ENCODE measurements at places on chromosomes 7 and 10.

DNA sequence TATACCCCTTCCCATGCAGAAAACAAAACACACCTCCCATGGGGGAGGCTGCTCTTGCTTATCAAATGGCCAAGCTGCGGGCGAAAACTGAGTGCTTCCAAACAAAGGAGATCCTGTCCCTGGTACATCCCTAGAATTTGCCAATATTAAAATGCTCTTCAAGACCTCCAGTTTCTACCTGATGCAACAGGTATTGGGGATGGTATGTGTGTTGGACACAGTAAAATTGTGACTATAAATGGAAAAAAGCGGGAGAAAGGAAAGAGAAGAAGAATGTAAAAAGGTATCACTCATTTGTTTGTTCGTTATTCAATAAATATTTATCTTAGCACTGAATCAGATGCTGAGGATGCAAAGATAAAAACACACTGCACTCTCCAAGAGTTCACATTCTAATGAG, 123.9 kb downstream of the KMT2E start:
- no peak for DNase-seq

DNA sequence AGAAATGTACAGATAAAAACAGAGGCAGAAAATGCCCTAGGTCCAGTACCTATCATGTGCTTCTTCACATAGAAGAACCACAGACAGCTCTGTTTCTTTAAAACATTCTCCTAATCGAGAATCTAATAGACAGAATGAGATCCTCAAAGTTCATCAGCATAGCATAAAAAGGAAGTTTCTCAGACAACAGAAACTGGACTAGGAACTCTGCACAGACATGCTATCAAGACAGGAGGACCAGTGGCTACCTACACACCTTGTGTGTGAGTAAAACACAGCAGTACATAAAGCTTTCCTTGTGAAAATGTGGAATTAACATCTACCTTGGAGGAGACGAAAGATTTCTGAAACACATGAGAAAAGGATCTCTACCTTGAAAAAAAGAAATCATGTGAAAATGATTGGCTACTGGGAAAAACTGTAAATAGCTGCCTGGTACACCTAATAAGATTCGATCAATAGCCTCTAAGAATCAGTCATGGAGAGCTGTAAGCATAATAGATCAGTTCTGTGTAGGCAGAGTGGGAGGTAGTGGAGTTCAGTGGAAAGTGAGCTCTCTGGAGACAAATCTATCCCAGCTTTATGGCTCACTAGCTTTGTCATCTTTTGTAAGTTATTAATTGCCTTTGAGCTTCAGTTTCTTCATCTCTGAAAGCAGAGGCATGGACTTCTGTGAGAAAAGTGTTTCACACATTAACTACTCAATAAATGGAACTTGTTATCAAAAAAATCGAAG, 26.7 kb downstream of the ELAPOR2 start:
- no peak for DNase-seq

- no peak for DNase-seq
Observed at GRCh38 chr10:27537787-27538186, 33.7 kb downstream of the RAB18 start.

DNA sequence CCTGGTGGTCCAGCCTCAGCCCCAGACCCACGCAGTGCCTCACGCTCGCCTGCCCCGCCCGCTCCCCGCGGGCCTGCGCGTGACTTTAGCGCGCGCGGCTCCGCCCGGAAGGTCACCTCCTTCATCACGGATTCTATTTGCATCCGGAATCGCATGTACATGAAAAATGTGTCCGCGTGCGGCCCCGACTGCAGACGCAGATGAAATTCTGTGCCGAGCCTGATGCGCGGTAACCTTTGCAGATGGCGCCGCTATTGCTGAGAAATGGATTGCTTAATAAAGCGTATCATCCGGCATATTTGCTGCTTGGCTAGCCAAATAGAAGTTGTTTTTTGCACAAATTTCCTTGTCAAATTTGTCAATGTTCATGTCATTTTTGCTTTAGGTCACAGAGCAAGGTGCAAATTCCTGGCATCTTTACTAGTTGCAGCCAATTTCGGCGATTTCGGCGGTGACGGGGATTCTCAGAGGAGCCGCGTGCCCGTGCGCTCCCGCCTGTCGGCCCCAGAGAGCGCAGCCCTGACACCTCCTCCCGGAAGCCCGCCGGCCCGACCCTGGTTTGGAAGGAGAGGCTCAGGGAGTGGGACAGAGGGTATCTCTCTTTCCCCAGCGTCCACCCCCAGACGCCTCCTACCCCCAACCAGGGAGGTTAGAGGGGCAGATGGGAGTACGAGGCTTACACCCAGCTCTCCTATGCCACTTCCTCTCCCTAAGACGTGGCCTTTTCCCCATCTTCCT, 85.9 kb upstream of the PAX2 start:
- DNase-seq, result no peak

GRCh38 chr10:31133251-31133791, 101.7 kb upstream of the ZNF438 start:
- no peak for DNase-seq

GRCh38 chr7:104779888-104780287, 234.1 kb upstream of the KMT2E start:
- no peak for DNase-seq

- no peak for DNase-seq
Observed at GRCh38 chr10:117723343-117723742, 180.8 kb downstream of the EMX2 start.

- DNase-seq, result no peak
Observed at GRCh38 chr10:17316488-17317170, 88.6 kb downstream of the VIM start.

GRCh38 chr10:50653142-50653541, 29.4 kb upstream of the SGMS1 start:
- DNase-seq, result peak; percentile 3

GRCh38 chr7:33883671-33883965, 21.7 kb upstream of the BMPER start:
- no peak for DNase-seq

DNA sequence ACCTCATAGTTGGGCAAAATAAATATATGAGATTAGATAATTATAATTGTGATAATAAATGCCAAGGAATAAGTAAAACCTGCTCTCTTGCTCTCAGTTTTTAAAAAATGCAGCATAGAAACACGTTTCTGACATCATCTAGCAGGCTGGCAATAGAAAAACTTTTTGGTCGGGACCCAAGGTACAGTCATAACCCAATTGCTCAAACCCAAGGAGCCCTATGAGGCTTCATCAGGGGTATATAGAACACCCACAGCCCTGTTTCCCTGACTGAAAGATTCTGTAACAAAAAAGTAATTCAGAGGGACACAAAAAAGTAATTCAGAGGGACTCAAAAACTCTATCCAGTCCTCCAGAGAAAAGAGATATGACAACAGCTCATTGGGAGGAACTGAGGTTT, 3.8 kb downstream of the PDE1C start:
- DNase-seq, result no peak

DNA sequence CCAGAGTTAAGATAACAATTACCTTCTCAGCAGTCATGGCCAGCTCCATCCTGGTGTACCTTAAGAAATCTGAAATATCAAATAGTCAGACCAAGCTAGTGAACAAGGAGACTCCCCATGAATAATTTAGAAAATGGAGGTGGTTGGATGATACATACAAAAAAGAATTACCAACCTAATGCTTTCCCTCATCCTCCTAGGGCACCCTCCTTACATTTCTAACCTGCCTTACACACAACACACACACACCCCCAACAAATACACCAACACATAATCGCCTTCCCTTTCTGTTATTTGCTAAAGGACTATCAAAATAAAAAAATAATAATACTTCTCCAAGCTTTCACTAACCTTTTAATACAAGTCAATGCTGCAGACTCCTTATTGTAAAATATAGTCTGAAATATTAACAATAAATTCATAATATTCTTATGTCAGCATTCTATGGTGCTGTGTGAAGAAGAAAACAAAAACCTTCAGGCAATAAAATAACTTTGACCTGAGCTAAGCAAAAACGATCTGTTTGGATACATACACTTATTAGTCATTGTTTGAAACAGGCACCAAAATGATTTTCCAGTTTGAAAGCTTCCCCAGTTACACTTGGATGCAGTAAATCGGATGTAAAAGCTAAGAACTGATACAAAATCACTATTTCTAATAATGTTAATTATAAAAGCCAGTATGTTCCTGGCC, 3.4 kb downstream of the TWIST1 start:
- DNase-seq, result no peak

DNA sequence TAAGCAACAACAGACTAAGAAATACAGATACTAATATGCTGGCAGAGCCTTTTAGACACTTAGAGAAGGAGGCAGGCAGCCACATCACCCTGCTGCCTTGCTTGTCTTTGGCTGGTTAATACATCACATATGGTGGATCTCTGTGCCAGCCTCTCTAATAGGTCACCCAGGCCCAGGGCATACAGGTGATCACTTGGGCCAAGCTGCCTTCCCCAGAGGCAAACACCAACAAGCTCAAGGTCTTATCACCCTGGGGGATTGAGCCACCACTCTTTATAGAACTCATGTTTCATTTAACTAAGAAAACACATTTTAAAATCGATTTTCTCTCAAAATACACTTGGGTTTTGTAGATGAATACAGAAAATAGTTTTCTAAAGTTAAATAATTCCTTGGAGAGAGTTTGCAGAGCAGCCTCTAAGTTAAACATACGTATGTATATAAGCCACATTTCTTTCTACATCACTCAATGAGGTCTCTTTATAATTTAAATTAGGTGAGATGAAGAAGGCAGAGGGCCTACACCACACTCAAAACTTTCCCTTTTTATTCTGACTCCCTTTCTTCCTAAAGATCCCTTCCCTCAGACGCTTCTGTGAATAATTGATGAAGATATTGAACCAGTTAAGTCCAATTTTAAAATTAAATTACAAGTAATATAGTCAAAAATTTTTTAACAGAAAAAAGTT, 556.8 kb upstream of the GHITM start:
- DNase-seq, result no peak

GRCh38 chr7:126702242-126703016, 550.3 kb downstream of the GRM8 start:
- peak; percentile 52 for DNase-seq

DNA sequence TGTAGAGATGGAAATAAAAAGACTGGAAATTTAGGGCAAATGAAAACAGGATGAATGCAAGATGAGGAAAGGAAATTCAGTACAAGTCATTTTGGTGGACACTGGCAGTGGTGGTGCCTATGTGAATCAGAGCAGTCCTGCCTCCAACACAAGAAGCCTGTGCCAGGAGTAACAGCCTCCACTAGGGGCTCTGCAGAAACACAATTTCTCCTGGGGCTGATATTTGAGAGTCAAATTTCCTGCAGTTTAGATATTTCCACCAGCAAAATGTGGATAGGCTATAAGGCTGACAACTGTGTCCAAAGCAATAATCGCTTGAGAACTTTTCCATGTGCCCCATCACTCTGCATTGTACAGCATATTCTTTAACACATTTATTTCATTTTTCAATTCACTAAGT, 4.7 kb upstream of the PLXDC2 start:
- no peak for DNase-seq

- DNase-seq, result no peak
Observed at GRCh38 chr7:2195400-2196246, 37.1 kb downstream of the MAD1L1 start.

DNA sequence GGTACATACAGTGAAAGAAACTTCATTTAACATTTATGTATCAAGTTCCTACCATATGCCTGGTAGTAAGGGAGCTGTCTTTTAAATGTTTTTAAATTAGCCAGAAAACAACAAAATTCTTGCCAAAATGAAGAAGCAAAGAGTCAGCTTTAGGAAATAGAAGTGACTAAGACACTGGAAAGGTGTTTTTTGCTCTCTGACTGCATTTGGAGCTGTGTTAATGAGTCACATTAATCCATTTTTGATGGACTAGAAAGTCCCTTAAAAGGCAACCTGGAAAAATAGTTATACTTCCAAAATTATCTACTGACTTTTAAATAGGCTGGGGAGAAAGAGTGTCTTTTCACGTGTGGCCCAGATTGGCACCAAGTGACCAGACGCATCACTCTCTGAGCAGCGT, 3.9 kb upstream of the COL17A1 start:
- DNase-seq, result no peak

DNA sequence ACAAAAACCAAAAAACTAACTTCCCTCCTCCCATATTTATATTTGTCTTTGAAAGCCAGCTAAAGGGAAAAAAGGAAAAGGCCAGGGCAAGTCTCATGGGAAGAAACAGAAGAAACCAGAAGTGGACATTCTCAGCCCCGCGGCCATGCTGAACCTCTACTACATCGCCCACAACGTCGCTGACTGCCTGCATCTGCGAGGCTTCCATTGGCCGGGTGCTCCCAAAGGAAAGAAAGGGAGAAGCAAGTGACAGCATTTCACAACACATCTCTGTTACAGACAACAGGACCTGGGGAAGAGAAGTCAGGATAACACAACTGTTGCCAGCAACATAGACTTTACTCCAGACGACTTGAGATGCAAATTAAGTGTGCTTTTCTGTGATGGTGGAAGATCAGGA, 9.9 kb downstream of the SMKR1 start:
- no peak for DNase-seq

- no peak for DNase-seq
Observed at GRCh38 chr7:74709880-74710671, 52.6 kb downstream of the GTF2I start.

GRCh38 chr10:101650863-101651262, 44.1 kb downstream of the FBXW4 start:
- DNase-seq, result no peak

DNA sequence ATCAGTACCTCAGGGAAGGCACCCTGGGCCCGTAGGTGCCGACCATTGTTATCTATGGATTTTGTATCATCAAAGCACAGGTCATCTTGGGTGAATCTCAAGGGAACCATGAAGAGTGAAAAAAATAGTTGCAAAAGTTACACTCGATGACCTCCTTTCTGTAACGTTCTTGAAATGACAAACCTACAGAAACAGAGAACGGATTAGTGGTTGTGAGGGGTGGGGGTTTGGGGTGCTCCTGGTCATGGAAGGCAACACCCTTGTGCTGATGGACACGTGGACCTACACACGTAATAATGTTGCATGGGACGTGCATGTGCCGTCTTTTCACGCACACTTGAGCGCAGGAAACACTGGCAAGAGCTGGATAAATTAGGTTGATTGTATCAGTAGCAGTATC, 655.9 kb downstream of the SDK1 start:
- DNase-seq, result no peak

DNA sequence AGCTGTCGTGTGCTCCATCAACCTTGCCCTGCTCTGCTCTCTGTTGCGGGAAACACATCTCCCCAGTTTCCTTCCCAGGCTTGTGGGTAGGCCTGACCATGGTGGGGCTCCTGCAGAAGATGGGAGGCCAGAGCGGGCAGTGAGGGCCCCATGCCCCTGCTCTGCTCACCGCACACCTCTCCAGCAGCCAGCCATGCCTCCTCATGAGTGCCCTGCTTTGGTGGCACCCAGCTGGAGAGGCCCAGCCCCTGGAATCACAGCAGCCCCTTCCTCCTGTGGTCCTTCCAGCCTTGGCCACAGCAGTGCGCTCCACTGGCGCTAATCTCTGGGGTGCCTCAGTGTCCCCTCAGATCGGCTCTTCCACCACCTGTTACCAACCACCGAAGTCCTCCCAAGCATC, 4.2 kb upstream of the OPN4 start:
- DNase-seq, result no peak

GRCh38 chr7:75945297-75946168, 30.6 kb downstream of the POR start:
- no peak for DNase-seq

Data from non-pigmented ciliary epithelial cell (primary cell).